ENCODE measurements at places on chromosomes 1 and 21. TPM values are rescaled to one million over a fixed set of nuclear protein-coding genes. Genes with fewer than 3 reads are reported as not detected.

DNA sequence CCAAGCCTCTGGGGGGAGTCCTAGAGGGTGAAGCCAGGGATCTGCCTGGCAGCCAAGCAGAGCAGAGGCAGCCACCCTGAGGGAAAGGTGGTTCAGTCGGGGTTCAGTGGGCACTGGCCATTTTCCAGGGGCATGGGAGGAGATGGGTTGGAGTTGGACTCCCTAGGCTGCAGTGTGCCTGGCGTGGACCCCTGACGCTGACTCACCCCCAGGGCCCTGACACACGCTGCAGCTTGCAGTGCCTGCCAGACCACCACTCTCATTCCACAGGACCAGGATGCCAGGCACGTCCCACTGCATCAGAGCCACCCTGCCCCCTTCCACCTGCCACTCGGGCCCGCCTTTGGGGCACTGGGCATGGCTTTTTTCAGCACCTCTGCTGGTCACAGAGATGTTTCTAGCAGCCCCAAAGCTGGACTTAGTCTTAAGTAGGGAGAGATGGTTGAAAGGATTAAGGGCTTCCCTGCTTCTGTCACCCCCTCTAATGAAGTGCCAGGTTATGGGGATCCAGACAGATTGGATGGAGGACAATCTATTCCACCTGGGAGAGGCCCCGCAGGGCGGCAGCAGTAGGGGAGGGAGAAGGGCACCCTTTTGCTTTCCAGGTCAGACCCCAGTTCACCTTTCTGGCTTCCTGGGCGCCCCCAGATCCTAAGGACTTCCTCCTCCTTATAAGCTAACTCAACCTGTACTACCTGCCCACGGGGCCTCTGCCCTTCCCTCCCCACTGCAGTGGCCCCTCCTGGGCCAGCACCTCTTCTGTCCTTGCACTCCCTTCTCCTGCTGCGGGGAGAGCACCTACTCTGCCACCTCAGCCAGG is 1.6 kb downstream of the SYT2 start:
- ATAC-seq = no peak

Gene CFHR1
- 0.60 TPM for total RNA-seq

Gene NPR1
- 1.8 TPM for total RNA-seq

- ATAC-seq = no peak
These were observed 187.9 kb downstream of the DAB1 start for GRCh38 chr1:57235730-57236510.

GRCh38 chr1:1204998-1205768 is 1.2 kb downstream of the TNFRSF18 start:
- ATAC-seq = no peak

Gene LCE1D
- total RNA-seq = not detected

Gene SFT2D2
- total RNA-seq = 46.9 TPM

GRCh38 chr1:96340686-96341085 is 380.9 kb upstream of the PTBP2 start:
- no peak for ATAC-seq

Gene NUCKS1
- total RNA-seq = 99.3 TPM

- ATAC-seq = peak; percentile 36
These were observed 43.6 kb downstream of the LRRC7 start for GRCh38 chr1:69611316-69611715.

GRCh38 chr1:1971688-1972087 is 31.9 kb downstream of the CFAP74 start:
- no peak for ATAC-seq

GRCh38 chr1:201938440-201939035 is 7.8 kb downstream of the LMOD1 start:
- ATAC-seq = peak; percentile 28

Gene SPRR2E
- 1,779 TPM for total RNA-seq

DNA sequence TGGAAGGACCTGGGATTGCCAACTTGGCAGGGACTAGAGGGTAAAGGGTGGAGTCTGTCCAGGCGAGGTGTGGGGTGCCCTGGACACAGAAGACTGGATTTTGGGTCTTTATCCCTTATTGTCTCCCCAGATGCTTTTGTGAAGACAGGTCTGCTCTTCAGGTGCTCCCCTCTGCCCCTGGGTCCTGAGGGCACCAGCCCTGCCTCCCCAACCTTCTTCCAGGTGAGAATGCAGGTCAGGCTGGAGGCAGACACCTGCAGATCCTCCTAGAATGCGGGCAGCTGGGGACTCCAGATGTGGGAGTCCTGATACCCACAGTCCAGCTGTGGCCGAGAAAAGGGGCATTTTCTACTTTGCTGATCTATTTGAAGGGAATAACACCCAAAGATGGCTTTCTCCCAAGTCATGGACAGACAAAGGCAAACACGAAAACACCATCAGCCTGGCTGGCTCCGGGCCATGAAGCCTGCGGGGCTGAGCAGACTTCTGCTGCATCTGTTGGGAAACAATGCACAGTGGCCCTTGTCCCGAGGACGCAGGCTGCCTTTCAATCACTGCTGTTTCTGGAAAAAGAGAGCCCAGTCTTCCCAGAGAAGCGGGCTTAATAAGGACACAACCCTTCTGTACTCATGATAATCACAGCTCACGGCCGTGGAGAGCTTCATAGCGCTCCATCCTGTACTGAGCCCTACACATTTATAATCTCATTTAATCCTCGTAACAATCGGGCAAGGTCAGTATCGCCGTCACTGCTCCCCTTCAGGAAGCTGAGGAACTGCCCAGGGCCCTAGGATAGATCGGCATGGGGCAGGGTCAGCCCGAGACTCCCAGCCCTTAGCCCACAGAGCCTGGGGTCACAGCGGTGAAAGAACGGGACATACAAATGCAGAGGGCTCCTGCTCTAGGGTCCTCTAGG is 62.0 kb upstream of the ABCG1 start:
- no peak for ATAC-seq

Gene LEPR
- 2.4 TPM for total RNA-seq

DNA sequence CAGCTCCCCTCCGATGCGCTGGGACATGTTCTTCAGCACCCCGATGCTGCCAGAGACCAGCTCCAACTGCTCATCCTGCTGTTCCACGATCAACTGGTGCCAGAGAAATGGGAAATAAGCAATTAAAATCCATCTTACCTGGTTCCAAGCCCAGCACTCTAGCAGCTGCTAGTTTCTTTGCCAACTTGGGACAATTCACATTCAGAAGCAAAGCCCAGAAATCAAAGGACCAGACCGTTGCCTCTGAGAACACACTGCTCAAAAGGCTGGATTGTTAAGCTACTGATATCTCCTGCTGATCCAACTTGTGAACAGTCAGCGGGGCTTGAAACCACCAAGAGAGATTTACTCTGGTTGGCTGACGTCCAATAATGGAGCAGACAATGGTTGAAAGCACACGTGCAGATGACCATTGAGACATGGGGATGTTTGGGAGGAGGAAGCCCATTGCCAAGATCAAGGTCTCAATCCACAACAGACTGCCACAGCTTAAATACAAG is 34.4 kb downstream of the STX6 start:
- ATAC-seq = peak; percentile 39

- no peak for ATAC-seq
These were observed 30.0 kb downstream of the IRF2BP2 start for GRCh38 chr1:234579967-234580366.

Gene GJA8
- total RNA-seq = not detected

GRCh38 chr1:203208181-203208580 is 21.3 kb downstream of the CHIT1 start:
- no peak for ATAC-seq

DNA sequence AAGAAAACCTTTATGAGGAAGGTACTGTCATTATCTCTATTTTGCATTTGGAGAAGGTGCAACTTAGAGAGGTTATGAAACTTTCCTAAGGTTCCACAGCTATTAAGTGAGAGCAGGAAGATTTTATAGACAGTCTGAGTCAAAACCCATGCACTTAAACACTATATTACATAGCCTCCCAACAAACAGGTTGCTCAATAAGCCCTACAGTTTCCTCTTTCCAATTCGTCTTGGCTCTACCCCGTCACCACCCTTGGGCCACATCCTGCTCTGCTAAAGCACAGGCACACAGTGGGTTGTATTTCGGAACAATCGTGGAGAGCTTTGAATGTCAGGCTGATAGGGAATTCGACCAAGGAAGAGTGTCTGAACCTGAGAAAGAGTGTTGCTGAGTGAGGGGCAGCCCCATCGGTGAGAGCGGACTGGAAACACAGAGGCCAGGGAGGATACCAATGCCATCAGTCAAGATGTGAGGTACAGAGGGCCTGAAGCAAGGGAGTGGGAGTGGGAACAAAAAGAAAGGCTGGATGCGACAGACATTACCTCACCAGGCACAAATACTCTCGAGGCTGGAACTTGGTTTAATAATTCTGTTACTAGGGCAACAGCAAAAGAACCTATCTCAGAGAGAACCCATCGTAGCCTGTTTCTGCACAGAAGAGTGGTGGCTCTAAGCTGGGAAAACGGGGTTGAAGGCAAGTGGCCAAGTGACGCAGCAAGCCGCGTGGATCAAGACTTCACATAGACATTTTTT is 6.3 kb upstream of the LRRC52 start:
- no peak for ATAC-seq

Gene COP1
- total RNA-seq = 34.3 TPM

DNA sequence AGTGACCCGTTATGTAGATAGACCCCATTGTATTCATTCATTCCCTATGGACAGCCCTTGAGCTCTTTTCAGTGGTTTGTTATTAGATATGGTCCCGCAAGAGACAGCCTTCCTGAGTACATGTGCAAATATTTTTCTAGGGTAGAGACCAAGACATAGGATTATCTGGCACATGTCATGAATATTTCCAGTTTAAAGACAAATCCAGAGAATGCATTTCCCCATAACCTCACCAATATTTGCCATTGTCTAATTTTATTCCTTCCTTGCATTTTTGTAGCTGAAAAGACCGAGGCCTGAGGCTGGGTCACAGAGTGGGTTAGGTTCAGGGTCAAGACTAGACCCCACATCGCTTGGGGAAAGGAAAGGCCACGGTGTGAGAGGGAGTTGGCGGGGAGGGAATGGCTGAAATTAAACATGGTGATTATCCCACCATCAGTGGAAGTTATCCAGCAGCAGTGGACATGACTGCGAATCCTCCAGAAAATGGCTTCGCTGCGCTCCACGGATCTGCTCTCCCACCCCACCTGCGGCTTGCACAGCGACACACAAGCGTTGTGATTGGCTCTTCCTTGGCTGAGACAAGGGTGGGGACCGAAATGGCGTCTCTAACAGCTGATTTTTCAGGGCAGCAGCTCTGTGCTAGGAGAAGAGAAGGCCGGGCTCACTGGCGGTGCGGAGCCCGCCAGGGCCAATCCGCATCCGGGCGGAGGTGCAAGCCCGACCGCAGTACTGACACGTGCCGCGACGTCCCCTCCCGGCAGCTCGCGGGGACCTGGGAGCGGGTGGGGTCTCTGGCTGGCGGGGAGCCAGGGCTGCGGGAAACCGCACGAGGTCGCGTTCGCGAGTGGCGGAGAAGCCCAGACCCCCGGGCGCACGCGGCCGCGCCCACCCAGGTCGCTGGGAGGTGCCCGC is 16.1 kb upstream of the STMN1 start:
- ATAC-seq = peak; percentile 70

- no peak for ATAC-seq
These were observed 1.0 kb downstream of the YOD1 start for GRCh38 chr1:207049974-207050391.

DNA sequence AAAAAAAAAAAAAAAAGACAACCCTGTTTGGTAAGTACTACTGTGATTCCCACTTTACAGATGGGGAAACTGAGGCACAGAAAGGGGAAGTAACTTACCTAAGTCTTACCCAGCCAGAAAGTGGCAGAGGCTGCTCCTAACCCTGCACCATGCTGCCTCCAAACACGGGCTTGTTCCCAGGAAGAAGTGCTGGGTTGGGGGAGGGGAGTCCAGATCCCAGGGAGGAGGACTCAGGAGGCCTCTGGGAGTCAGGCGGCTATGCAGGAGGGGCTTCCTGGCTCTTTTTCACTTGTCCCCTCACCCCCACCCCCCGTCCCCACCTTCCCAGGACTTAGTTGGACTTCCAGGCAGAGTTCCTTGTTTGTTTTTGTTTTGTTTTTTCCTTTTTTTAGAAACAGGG is 23.9 kb downstream of the PIK3CD start:
- ATAC-seq = no peak

GRCh38 chr1:182833271-182833670 is 5.9 kb upstream of the DHX9 start:
- ATAC-seq = peak; percentile 57

- ATAC-seq = peak; percentile 50
These were observed 455 bp downstream of the BSDC1 start for GRCh38 chr1:32393832-32394140.

DNA sequence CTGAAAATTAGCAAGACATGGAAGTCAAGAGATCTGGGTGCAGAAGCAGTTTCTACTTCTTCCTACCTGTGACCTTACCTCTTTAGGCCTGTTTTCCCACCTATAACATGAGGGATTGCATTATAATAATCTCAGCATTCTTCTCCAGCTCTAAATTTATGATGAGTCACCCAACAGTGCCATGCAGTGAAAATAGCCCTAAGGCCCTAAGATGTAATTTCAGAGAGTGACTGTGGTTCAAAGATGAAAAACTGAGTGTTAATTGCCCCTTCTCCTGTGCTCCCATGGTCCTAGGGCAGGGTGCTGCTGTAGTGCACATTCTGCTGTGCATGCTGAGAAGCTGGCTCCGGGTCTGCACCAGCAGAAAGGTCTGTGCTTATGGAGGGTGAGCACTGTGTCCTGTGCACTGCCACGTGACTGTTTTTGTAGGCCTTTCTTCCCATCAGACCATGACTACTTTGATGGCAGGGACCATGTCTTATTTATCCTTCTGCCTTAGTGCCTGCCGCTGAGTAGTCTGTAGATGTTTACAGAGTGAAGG is 29.7 kb downstream of the JUN start:
- peak; percentile 69 for ATAC-seq

Measured in esophagus mucosa (tissue), 1 donor.